ENCODE measurements at places on chromosomes 1 and 21.

DNA sequence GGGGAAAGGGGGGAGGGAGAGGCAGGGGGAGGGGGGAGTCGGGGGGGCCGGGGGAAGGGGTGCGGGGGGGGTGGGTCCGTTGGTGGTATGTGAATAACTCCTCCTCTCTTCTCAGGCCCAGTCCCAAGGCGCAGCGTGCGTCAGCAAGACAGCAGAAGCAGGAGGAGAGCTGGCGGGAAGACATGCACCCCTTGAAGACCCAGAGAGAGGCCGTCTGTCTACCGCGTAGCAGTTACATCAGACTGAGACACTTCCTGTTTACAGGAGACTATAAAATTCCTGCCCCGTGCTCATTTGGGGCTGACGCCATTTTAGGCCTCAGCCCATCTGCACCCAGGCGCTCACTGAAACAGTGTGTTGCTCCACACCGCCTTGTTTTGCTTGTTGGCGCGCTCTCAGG is 55.3 kb downstream of the SETD4 start:
- no peak for DNase-seq

DNA sequence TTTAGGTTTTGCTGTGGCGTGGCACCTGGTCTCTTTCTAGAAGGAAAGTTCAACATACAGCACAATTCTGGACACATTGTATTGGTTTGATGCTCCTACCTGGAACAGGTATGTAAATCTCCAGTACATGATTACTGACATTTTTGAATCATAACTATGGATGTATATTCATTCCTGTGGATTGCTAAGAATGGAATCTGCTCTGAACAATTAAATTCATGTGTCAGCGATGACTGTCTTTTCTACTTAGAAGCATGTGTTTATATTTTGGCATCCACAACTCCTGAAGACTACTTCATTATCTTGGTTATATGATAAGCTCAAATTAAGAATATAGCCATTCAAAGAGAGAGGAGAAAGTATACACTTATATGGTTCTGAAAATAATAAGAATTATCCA is 291.8 kb downstream of the CHRM3 start:
- no peak for DNase-seq

GRCh38 chr1:111672331-111672730 is 52.7 kb downstream of the RAP1A start:
- DNase-seq, result no peak

DNA sequence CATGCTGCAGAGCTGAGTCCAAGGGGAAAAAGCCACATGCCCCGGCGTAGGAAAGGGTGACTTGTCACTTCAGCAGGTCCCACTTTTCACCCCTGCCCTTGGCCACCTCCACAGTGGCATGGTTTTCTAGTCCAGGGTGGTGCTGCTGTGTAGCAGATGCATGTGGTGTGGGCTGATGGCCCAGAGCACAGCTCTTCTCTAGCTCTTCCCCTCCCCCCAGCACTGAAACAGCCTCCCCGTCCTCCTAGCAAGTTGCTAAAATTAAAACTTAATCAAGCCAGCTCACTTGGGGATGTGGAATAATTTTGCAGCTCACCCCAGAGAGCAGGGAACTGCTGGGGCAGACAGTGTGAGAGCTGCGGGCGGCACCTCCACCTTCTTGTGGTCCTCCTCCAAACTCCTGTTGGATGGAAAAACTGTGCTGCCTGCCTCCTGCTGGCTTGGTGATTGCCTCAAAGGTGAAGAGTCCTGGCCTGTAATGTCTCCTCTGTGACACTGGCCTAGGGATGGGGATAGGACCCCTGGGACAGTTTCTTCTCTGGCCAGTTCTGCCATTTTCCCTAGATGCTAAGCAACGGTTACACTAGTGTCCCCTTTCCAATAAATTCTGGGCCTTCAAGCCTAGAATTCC is 91.6 kb downstream of the RNF220 start:
- no peak for DNase-seq

DNA sequence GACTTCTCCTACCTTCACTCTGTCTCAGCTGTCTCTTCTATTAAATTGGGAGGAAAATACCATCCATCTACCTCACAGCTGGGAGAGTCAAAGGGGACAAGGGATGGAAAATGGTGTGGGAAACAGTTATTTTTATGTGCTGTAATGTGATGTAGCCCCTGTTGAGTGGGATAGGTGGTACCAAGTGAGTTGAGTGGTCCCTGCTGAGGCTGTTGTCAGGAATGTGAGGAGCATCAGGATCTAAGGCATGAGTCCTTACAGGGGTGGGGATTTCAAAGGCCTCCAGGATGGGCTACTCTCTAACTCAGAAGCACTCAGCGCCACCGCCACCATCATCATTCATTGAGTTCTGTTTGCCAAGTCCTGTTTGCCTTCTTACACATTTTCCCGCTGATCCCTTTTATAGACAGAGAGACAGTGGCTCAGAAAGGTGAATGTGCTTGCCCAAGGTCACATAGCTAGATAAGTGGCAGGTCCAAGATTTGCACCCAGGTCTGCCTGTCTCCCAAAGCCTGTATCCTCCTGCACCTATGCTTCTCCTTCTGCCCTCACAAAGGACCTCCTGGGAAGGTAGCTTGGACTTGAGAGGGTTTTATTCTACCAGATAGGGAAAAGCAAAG is 4.6 kb upstream of the ID3 start:
- no peak for DNase-seq
